ENCODE measurements at places on chromosomes 5 and 9.

GRCh38 chr9:114989600-114990410 is 59.4 kb upstream of the TNFSF8 start:
- peak overlapping the region; percentile 65 for H3K4me3 ChIP-seq
- no peaks in the 10 kb centered on the region for H3K36me3 ChIP-seq
- DNase-seq, result peak; percentile 61
- peak overlapping the region; percentile 96 for H3K27ac ChIP-seq
- no peaks in the 10 kb centered on the region for H3K27me3 ChIP-seq
- peaks cover 72% of the 10 kb centered on the region for H3K4me1 ChIP-seq

- peaks cover 38% of the 10 kb centered on the region for H3K36me3 ChIP-seq
- peaks cover 31% of the 10 kb centered on the region for H3K4me1 ChIP-seq
- no peaks in the 10 kb centered on the region for H3K27me3 ChIP-seq
- no peak for DNase-seq
Observed at GRCh38 chr9:19381656-19382055, 1.6 kb upstream of the RPS6 start.

- H3K4me1 ChIP-seq, result no peaks in the 10 kb centered on the region
- peaks cover 13% of the 10 kb centered on the region for H3K27me3 ChIP-seq
- H3K27ac ChIP-seq, result no peak overlapping the region
- no peak for DNase-seq
Observed at GRCh38 chr9:131021785-131022184, 12.8 kb downstream of the LAMC3 start.

GRCh38 chr5:57725658-57726504 is 243.3 kb upstream of the ACTBL2 start:
- no peak overlapping the region for H3K4me3 ChIP-seq
- H3K27ac ChIP-seq, result no peak overlapping the region
- H3K4me1 ChIP-seq, result no peaks in the 10 kb centered on the region
- H3K27me3 ChIP-seq, result peaks cover 3% of the 10 kb centered on the region
